ENCODE measurements at places on chromosomes 4 and X. TPM values are rescaled to one million over a fixed set of nuclear protein-coding genes. Genes with fewer than 3 reads are reported as not detected.

Gene NEIL3
- total RNA-seq = 0.43 TPM

Gene SPACA5B
- total RNA-seq = not detected

Gene SLC25A43
- total RNA-seq = 5.3 TPM

Gene TLR10
- total RNA-seq = 2.6 TPM

Gene CAPN6
- not detected for total RNA-seq

Gene ZCCHC18
- total RNA-seq = 18.4 TPM

Gene PSAPL1
- not detected for total RNA-seq

DNA sequence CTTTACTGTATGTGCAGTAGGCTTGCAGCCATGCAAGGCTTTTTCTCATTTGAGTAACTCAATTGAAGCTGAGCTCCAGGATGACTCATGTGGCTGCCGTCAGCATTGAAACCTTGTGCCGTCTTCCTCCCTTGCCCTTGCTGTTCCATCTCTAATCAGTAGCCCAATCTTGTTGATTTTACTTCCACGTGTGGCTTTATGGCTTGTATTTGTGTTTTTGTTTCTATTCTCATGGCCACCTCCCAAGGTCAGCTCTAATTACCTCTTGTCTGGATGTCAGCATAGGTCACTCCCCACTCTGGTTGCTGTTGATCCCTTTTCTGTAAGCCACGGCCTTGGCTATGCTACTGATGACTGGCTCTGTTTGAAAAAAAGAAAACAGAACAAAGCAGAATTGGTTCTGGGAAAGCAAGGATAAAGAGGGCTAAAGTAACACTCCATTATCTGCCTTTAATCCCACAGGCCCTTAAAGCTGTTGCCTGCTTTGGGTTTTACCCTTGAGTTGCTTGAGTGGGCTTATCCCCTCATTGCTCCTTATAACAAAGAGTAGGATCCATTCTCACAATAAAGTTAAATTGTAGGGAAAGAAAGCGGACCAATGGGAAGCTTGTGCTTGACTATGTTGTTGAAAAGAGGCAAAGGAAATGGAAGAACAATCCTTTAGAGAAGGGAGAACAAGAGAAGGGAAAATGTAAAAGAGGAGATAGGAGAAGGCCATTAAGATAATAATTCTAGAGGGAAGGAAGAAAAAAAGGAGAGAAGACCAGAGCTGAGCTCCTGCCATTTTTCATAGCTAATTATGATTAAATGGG is 173.9 kb upstream of the PGRMC2 start:
- no peaks in the 10 kb centered on the region for H3K4me1 ChIP-seq
- no peak overlapping the region for H3K4me3 ChIP-seq
- H3K36me3 ChIP-seq = no peaks in the 10 kb centered on the region
- no peak for DNase-seq
- no peak overlapping the region for H3K27ac ChIP-seq

GRCh38 chr4:48462363-48462762 is 20.8 kb upstream of the SLC10A4 start:
- H3K36me3 ChIP-seq = no peaks in the 10 kb centered on the region
- H3K4me3 ChIP-seq = no peak overlapping the region
- no peak for DNase-seq
- H3K4me1 ChIP-seq = no peaks in the 10 kb centered on the region
- no peaks in the 10 kb centered on the region for H3K27me3 ChIP-seq
- H3K27ac ChIP-seq = no peak overlapping the region

GRCh38 chrX:32966821-32967355 is 244.5 kb downstream of the DMD start:
- DNase-seq = no peak
- H3K4me3 ChIP-seq = no peak overlapping the region
- no peaks in the 10 kb centered on the region for H3K27me3 ChIP-seq
- H3K36me3 ChIP-seq = no peaks in the 10 kb centered on the region
- H3K4me1 ChIP-seq = no peaks in the 10 kb centered on the region

DNA sequence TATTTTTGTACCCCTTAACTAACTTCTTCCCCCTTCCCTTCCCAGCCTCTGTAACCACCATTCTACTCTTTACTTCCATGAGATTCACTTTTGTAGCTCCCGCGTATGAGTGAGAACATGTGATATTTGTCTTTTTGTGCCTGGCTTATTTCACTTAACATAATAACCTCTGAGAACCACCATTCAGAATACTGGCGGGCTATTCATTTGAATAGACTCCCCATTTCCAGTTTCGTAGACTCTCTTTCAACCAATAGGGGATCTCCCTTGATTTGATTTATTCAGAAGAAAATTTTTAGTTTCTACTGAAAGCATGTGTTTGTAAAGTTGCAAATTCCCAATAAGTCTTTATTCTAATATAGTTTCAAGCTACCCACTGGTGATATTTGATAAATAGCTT is 117.2 kb downstream of the GATB start:
- no peaks in the 10 kb centered on the region for H3K4me1 ChIP-seq
- no peak overlapping the region for H3K27ac ChIP-seq
- no peaks in the 10 kb centered on the region for H3K36me3 ChIP-seq
- no peaks in the 10 kb centered on the region for H3K27me3 ChIP-seq
- no peak overlapping the region for H3K4me3 ChIP-seq
- no peak for DNase-seq

DNA sequence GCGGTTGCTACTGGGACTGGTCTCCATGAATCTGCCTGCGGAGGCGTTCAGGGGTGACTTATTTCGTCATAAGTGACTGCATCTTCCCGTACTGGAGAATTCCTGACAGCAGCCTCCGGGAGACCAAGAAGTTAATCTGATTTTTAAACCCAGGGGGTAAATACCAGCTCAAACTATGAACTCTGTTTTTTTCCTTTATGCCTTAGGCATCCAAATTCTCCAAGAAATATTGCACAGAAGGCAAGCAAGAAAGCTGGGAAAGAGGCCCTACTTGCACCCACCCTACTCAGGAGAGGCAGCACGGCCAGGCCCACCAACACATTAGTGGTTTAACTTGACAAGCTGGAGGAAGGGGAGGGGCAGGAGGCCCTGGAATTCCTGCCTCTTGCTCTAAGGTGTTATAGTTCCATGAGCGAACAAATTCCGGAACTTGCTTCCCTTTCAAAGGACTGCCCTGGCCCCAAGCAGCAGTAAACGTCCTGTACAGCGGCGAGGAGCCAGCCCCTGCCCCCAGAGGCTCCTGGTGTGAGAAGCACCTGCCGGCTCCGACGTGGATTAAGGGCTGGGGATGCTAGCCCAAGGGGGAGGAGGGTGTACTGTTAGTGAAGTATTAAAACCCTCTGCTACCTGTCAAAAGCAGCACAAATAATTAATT is 177.2 kb downstream of the AFAP1 start:
- H3K4me3 ChIP-seq = no peak overlapping the region
- no peaks in the 10 kb centered on the region for H3K36me3 ChIP-seq
- H3K4me1 ChIP-seq = peaks cover 19% of the 10 kb centered on the region
- DNase-seq = no peak
- no peaks in the 10 kb centered on the region for H3K27me3 ChIP-seq

DNA sequence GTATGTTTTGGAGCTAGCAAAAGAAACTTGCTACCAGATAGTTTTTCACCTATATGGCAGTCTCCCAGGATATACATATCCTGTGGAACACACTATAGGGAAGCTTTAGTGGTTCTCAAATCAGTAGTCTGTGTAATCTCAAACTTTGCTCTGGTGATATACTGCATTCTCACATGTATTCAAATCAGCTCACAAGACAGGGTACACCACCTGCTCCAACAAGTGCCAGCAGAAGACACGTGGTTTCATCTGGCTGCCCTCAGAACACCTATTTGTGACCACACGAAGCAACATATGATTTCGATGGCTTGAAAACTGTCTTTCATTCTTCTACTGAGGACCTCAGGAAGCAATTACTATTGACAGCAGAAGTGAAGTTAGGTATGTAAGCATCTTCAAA is 37.7 kb downstream of the BCLAF3 start:
- H3K27ac ChIP-seq = no peak overlapping the region
- H3K4me1 ChIP-seq = no peaks in the 10 kb centered on the region
- H3K36me3 ChIP-seq = peaks cover 3% of the 10 kb centered on the region
- DNase-seq = no peak
- H3K4me3 ChIP-seq = no peak overlapping the region

DNA sequence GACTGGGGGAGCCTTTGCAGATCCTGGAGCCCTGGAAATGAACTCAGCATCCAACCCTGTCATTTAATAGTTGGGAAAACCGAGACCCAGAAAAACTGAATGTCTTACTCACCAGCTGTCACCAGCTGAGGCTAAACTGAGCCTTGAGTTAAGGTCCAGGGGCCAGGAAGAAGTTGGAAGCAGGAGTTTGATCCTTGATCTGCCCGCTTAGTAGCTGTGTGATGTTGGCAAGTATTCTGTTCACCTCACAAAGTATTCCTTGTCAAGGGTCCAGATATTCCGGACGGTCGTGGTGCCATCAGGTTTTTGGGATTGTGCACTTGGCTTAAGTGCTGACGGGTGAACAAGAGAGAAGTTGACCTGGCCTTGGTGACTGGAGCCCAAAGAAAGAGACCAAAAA is 30.7 kb upstream of the PROM1 start:
- no peaks in the 10 kb centered on the region for H3K36me3 ChIP-seq
- no peak overlapping the region for H3K27ac ChIP-seq
- no peaks in the 10 kb centered on the region for H3K27me3 ChIP-seq
- no peaks in the 10 kb centered on the region for H3K4me1 ChIP-seq
- no peak for DNase-seq
- no peak overlapping the region for H3K4me3 ChIP-seq

GRCh38 chr4:188082796-188083195 is 26.6 kb downstream of the TRIML2 start:
- H3K4me3 ChIP-seq = no peak overlapping the region
- H3K27ac ChIP-seq = no peak overlapping the region
- H3K27me3 ChIP-seq = no peaks in the 10 kb centered on the region
- H3K36me3 ChIP-seq = no peaks in the 10 kb centered on the region

DNA sequence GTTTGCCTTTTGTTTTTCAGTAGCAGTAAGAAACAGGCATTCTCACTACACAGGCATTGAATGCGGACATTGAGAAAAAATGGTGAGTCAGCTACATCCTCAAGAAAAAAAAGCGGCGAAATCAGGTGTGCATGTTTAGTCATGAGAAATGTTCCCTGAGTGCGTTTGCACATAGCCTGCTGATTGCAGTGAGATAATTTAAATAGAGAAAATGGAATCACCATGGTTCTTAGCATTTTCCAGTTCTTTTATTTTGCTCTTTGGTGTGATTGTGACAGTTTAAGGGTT is 54.1 kb upstream of the CLDN34 start:
- H3K36me3 ChIP-seq = no peaks in the 10 kb centered on the region
- H3K27me3 ChIP-seq = no peaks in the 10 kb centered on the region
- no peak overlapping the region for H3K4me3 ChIP-seq

DNA sequence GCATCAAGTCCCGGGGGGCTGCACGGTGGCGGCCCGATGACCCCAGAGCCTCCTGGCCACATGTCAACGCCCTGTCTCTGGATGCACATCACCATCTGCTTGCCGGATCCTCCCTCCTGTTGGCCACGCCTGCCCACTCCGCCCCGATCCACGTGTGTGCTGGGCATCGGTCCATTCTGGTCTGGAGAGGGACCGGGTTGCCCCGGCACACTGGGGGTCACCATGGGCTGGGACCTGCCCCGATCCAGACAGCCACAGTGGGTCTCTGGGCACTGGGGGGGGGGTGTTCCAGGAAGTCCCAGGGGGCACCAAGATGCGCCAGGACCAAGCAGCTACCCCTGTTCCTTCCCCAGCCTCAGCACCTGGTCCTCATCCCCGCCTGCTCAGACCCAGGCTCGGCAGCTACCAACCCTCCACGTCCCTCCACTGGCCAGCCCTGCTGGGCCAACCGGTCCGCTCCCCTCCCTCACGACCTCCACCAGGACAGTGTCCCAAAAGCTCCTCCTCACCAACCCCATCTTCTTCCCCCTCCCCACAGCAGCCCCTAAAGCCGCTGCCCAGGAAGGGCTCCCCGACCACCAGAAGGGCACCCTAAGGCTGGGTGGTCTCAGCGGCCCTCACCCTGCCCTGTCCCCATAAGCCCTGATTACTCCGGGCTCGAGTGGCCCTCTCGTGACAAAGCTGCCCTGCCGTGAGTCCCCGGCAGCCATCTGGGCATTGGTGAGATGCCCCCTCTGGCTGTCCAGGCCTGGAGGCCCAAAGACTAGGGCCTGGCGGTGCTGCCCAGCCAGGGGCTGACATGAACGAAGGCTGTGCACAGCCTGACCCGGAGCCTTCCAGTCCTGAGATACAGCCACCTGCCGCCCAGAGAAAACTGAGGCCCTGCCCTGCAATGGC is 4.6 kb downstream of the CTBP1 start:
- H3K27ac ChIP-seq = no peak overlapping the region
- H3K4me1 ChIP-seq = peaks cover 65% of the 10 kb centered on the region
- DNase-seq = no peak
- no peaks in the 10 kb centered on the region for H3K27me3 ChIP-seq
- peaks cover 25% of the 10 kb centered on the region for H3K36me3 ChIP-seq

GRCh38 chr4:155906554-155907247 is 3.2 kb downstream of the TDO2 start:
- no peaks in the 10 kb centered on the region for H3K36me3 ChIP-seq
- H3K4me3 ChIP-seq = no peak overlapping the region
- no peaks in the 10 kb centered on the region for H3K4me1 ChIP-seq
- H3K27ac ChIP-seq = no peak overlapping the region

- H3K27me3 ChIP-seq = no peaks in the 10 kb centered on the region
- no peak for DNase-seq
- no peaks in the 10 kb centered on the region for H3K4me1 ChIP-seq
- no peak overlapping the region for H3K4me3 ChIP-seq
- H3K36me3 ChIP-seq = no peaks in the 10 kb centered on the region
Measured at GRCh38 chrX:74251006-74251930, 52.7 kb upstream of the ZCCHC13 start.

DNA sequence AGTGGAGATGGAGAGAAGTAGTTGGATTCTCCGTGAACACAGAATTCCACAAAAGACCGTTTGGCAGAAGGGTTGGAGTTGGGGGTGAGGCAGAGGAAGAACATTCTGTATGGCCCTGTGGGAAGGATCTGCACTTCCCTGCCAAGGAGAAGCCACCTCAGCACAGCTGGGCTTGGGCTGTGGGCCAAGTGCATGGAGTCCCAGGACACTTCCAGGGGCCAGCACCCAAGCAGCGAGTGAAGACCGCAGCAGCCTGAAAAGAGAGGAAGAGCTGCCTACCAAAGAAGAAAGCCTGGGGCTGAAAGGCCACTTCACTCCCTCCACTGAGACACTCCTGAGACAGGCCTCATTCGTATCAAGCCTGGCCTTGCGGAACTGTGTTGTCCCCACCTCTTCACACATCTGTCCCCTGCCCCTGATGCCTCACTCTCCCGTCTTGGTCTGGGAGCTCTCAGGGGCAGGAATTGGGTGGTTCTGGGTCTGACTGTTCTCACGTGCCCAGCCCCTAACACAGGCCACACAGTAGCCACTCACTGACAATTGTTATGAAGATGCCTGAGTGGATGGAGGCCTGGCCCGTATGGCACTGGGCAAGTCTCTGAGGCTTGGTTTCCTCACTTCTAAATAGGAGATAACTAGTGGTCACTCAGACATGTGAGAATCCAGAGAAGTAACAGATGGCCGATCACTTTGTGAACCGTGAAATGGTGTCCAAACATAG is 3.3 kb upstream of the AWAT2 start:
- no peaks in the 10 kb centered on the region for H3K27me3 ChIP-seq
- no peaks in the 10 kb centered on the region for H3K36me3 ChIP-seq
- no peaks in the 10 kb centered on the region for H3K4me1 ChIP-seq
- no peak for DNase-seq

Measured in T-cell (primary cell).